ENCODE measurements at places on chromosomes 7 and 10.

GRCh38 chr10:97895915-97896314 is 46.3 kb downstream of the GOLGA7B start:
- DNase-seq: no peak

- peak; percentile 11 for DNase-seq
These were observed 62.1 kb downstream of the SDHAF3 start for GRCh38 chr7:97179454-97180104.

- no peak for DNase-seq
These were observed at the start of gene TRIL for GRCh38 chr7:28958235-28958979. Gene TRIL, minus strand, starts transcription at chr7:28958330. Its CDS starts 284 bp downstream, at chr7:28958046.

DNA sequence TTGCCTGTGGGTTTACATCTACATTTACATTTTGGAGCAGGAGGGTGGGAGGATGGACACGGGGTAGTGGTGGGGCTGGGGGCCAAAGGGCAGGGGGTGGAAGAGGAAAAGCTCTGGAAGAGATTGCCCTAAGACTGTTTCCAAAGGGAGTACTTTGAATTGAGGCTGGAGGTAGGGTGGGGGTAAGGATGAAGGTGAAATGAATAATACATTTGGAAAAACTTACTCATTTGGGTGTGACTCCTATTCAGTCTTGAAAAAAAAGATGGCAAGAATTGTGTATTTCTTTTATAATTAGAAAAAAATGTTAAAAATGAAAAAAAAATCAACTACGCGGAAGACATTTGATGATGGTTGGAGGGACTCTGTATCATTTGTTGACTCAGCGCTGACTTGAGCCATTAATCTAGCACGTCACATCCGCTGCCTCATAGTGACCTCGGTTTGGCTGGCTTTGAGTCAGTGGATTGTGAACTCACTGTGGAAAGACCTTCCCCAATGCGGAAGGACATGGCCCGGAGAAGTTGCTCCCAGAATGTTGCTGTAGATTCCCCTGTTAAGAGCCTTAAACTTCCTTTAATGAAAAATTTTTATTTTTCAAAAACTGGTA is 2.8 kb downstream of the FAM180A start:
- no peak for DNase-seq

DNA sequence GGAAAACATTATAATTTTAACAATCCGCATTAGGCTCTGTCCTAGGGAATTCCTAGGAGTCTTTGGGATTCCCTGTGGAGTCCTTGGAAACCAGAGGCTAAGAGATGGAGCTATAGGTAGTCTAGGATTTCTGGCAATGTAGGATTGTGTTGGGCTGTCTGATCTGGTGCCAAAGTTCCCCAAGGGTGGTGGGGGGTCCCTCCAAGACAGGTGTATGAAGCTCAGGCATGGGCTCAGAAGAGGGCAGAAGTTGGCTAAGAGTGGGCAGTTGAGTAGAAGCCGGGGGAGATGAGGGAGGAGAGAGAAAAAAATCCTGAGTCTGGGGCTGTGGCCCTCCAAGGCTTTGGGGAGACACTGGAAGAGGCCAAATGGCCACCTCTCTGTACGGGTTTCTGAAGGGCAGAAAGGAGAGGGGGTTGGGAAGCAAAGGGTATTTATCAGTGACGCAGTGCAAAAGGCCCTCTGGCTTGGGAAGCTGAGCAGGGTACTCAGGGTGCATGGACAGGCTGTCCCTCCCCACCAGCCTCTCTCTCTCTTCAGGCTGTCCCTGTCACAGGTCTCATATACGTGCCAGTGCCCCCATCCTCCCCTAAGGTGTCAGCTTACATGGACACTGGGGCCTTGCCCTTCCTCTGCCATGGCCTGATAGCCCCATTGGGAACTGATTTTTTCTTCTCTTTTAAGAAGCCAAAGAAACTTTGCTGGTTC is 929 bp downstream of the HOXA6 start:
- no peak for DNase-seq

GRCh38 chr10:29635711-29636144 is 957 bp upstream of the SVIL start:
- DNase-seq: no peak

DNA sequence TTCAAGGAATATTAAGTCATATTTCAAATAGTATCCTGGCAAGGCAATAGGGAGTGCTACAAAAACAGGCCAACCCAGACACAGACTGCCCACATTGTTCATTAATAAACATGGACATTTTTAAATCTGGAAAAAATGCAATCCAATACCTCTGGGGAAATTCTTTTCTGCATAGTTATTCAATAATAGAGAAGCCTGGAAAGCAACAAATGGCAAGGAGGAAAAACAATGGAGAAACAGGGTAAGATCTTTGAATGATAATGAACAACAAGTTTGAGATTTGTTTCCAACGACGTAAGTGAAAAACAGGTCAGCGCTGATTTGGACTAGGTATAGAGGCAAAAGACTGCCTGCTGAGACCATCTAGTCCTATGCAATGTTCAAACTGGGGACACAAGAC is 44.7 kb upstream of the ZNF800 start:
- DNase-seq: no peak

- no peak for DNase-seq
These were observed 180.9 kb downstream of the SEMA3A start for GRCh38 chr7:84013616-84014240.

- DNase-seq: no peak
These were observed 119.5 kb downstream of the DOCK4 start for GRCh38 chr7:112086496-112087254.

GRCh38 chr7:107219563-107220244 is 50.9 kb downstream of the HBP1 start:
- no peak for DNase-seq

DNA sequence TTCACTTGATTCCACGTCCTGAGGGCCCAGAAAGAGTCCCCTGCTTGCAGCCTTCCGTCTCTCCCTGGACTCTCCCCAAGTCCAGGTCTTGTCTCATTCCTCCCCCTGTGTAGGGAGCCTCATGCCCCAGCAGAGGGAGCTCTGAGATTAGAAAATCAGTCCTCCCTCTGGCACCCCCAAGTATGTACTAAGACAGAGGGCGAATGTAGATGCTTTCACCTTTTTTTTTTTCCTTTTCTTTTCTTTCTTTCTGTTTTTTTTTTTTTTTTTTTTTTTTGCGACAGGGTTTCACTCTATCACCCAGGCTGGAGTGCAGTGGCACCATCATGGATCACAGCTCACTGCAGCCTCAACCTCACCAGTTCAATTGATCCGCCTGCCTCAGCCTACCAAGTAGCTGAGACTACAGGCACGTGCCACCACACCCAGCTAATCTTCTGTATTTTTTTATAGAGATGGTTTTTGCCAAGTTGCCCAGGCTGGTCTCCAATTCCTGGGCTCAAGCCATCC is 10.3 kb downstream of the SFXN3 start:
- no peak for DNase-seq
